CD8-positive, alpha-beta T cell (primary cell): ENCODE measurements at places on chromosomes 16 and 17.

GRCh38 chr17:51419476-51419875 lies 159.1 kb downstream of the UTP18 start:
- no peak for DNase-seq

DNA sequence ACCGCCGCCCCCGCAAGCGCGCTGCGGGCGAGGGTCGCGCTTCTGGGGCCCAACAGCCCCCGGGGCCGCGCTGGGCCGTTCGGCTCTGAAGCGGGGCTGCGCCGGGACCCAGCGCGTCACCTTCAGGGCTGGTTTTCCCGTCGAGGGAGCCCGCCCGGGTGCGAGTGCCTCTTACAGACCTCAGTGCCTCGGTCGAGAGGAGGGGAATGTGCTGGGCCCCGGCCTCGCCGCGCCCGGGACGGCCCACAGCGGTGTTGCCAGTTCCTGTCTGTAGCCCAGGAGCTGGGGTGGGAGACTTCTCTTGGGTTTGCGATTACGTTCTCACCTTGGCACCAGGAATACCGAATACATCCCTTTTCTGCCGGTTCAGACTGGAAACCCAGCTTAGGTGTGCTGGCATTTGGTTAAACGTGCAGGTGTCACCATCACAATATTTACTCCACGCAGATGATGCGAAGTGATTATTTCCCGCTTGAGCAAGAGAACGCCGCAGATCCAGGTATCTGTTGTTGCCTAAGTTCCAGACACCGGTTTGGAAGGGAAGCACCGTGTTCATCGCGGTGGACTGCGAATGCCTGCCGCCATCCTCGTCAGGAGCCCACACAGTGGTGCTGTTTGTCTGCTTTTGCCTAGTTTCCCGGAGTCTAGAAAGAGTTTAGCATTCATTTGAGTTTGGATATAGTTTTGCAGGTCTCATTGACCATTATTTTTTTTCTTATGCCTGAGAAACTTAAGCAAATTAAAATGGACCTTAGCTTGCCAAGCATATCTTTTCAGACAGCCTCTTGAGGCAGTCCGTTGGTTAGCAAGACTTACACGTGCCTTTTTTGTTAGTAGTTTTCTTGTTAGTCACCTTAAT lies 914 bp downstream of the MAP1LC3B start:
- DNase-seq: no peak

DNA sequence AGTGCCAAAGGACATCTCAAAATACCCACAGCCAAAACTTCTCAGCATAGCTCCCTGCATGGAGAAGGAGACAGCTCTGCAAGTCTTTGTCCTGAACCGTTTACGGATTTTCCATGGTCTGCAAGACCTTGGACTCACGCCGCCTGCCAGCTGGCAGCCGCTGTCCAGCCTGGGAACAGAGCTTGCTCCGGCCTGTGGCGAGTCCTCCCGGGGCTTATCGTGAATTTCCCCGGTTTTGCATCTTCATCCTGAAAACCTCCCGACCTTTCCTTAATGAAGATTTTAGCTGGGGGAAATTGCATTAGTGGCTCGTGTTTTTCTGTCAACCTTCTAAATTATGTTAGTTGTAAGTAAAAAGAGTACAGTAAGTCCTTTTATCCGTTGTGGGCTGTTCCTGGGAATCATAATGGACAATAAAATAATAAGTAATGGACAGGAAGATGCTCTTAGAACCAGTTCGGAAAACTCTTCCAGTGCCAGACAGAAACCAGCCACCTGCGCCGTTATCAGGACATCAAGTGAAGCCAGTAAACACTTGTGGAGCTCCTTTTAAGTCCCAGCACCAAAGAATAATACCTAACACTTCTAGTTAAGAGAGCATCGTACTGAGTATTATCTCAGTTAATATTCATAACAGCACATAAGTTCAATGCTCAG lies 112.4 kb upstream of the NOL11 start:
- DNase-seq: no peak

DNA sequence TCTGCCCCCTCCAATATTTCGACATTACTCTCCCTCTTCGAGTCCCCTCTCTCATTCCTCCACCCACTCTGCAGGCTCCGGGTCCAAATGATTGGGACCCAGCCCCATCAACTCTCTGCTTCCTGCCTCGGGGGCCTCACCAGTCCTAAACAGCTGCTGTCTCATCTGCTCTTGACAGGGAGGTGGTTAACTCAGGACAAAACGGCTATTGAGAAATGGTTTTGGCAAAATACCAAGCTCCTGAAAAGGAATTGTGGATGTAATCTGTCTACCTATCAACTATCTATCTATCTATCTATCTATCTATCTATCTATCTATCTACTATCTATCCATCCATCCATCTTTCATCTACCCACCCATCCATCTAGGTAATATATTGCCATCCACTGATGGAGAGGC lies 2.2 kb downstream of the CD300H start:
- DNase-seq: no peak

DNA sequence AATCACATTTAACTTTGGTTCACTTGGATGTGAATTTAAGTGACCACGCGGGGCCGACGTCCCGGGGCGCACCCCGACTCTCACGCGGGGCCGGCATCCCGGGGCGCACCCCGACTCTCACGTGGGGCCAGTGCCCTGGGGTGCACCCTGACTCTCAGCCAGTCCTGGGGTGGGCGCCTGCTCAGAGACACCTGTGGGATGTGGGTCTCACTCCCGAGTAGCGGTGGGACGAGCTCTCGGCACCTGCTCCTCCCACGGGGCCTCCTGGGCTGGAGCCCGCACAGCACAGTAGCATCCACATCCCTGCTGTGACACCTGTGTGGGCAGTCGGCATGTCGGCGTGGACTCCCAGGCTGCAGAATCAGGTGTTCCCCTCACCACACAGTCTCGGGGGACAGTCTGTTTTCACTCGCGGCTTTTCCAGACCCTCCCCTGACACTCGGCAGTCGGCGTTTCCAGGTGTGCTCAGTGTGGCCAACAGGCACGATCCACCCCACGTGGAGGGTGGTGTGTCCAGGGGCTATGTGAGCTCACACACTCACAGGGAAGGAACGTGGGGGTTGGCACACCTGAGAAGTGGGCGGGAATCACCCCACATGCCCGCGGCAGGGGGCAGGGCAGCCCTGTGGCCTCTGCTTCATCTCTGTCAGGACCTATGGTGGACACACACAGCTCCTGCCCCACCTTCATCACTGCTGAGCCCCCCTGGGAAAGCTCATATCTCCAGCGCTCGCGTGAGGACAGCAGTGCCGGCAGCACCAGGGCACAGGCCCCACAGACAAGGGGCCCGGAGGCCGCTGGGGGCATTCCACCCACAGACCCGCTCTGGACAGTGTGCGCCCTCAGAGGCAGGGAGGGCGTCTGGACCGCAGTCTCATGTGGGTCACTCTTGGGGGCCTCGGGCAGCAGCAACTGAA lies 51.8 kb downstream of the LMF1 start:
- no peak for DNase-seq

GRCh38 chr17:34261568-34262337 lies 6.7 kb downstream of the CCL2 start:
- DNase-seq: no peak

GRCh38 chr16:57413301-57413730 lies 8.7 kb downstream of the CCL17 start:
- DNase-seq: no peak

DNA sequence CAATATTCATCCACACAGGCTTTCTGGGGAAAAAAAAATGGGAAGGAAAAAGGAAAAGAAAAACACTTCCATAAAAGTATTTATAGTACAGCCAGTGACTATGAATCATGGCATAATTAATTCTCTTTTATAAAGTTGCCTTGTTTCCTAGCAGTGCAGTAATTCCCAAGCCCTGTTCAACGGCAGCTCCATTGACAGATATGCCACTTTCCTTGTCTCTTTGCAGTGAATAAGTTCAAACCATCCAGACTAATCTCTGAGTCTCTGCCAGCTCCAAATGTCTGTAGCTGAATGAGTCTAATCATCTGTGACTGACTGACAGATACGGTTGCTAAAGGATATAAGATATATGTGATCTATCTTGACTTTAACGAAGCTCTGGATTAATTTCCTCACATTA lies 52.9 kb upstream of the KCNJ16 start:
- DNase-seq: no peak

- DNase-seq: no peak
Observed at GRCh38 chr17:73774852-73775251, 130.6 kb upstream of the SDK2 start.

DNA sequence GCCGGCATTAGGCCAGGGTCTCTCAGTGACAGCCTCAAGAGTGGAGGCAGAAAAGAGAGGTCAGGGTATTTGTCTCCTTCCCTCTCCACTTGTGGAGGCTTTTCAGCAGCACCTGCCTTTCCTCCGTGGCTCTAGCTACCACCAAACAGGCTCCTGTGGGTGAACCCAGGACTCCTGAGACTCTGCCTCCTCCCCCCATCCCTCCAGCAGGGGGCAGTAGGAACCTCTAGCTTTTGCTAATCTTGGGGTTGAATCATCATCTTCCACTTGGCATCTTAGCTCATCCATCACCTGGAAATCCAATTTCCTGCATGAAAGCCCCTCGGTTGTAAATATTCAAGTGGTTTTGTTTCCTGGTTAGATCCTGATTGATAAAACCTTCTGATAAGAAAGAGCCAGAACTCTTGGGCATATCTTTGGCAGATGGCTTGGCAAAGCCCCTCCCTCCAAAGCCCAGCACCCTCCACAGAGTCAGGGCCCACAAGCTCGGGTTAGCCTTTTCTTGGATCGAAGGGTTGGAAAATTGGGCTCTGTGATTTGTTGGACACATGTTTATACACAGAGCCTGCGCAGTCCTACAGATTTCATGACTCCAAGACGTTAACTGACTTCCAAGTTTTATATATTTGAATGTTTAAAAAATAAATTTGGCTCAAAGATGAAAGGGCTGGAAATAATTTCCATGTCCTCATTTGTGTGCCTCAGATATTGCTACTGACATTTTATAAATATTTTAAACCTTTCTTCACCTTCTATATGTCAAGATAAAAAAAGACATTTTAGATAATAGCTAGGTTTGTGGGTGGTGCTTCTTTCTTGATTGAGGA lies 322.1 kb downstream of the MAP2K4 start:
- no peak for DNase-seq

GRCh38 chr16:1363501-1364041 lies 11.8 kb downstream of the GNPTG start:
- DNase-seq: peak; percentile 75

- no peak for DNase-seq
Observed at GRCh38 chr17:58007781-58008706, 998 bp upstream of the SRSF1 start.

GRCh38 chr17:75475144-75475835 lies 18.9 kb downstream of the TMEM94 start:
- no peak for DNase-seq

DNA sequence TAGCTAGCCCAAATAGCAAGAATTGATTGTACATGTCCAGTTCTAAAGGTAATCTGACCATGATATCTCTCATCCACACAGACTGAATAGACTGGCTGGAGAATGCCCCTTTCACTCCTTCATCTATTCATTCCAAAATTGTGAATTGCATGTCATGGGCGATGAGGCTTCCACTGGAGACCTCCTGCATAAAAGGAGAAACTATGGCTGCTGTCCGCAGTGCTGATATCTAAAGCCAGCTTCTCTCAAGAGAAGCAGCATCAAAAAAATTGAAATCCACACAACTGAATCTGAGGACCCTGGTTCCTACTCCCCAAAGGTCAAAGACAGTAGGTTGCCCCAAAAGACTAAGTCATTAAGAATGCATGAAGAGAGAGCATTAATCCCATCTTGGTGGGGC lies 7.9 kb upstream of the SCNN1G start:
- no peak for DNase-seq

DNA sequence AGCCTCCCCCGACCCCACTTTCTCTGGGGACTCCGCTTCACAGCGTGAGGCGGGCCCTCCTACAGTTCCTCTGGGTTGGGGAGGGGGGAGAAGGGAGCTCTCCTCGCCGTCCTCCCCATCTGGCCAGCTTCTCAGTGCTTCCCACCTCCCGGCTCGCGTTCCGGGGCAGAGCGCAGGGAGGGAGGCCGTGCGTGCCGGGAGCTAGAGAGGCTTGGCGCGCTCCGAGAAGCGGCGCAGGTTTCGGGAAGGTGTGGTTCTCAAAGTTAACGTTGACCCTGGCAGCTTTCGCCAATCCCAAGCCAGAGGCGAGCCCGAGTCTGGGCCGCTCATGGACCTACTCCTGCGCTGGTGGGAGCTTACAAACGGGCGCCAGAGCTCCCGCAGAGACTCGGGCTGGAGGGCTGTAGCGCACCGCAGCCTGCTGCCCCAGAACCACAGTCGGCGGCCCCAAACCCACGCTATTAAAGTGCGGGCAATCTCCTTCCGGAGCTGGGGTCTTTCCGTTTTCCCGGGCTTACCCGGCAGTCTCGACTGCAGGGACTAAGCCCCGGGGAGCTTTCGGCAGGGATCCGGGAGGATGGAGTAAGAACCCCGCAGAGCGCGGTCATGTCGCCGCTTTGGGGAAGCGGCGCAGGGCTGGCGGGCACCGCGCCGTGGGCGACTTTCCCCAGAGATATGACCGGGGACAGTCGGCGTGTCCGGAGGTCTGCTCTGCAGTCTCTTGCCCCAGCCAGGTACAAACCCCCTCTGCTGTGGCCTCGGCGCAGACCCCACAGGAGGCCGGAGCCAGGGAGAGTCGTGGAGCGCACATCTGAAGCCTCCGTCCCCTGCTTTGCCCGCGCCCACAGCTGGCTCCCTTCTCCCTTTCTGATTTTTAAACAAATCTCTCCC lies 787 bp downstream of the CDH11 start:
- no peak for DNase-seq

- DNase-seq: no peak
Observed at GRCh38 chr16:4495766-4496165, 19.6 kb downstream of the HMOX2 start.

DNA sequence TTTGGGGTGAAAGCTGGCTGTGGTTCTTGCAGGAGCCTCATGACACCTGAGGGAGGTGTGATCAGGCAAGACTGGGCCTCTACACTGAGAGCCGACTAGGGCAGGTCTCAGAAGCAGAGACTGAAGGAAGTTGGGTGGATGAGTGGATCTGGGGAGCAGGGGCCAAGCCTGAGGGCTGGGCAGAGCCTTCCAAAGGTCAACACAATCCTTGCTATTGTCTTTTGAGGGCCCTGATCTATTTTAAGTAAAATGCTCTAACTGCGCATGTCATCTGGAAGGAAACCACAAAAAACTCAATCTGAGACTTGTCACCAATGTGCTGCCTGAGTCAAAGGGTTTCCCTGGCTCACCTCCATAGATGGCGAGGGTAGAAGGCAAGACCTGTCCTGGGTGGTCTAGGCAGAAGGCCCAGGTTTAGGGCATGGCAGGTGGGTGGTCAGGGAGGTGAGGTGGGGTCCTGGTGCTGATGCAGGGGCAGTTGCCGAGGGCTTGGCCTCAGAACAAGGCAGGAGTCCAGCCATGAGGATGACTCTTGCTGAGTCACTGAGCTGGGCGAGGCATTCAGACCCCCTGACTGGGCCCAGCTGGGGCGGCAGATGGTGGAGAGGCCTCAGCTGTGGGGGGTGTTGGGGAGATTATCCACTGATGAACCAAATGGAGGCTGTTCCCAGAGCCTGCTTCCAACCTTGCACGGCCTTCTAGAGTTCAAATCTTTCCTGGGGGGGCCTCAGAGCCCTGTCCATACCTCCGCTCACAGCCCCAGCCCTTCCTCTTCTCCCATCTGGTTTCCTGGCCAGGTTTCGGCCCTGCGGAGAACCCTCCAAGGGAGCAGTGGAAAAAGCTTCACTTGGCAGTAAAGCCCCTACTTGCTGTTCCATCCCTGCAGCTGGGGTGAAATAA lies 5.1 kb downstream of the MVP start:
- peak; percentile 46 for DNase-seq
